ENCODE measurements at places on chromosomes 1 and 21.

DNA sequence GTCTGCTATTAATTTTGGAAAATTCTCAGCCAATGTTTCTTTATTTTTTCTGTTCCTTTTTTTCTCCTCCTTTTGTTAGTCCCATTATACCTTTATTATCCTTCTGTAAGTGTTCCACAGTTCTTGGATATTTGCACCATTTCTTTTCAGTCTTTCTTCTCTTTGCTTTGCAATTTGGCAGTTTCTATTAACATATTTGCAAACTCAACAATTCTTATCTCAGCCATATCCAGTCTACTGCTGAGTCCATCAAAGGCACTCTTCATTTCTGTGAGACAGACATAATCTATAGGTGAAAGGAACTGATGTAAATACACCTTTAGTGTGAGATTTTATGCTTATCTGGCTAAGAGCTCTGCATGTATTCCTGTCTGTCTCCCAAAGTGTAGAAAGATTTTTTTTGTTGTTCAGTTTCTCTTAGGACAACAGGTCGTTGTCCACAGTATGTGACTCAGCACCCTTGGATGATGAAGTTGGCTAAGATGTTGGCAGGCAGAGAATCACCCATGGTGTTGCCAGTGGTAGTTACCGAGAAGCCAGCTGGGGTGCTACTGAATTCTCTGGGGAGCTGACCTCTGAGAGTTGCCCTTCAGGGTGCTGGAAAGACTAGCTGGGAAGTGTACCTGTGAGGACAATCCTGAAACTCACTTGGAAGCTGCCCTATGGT is 38.4 kb downstream of the LEPR start:
- DNase-seq: no peak

- DNase-seq: no peak
These were observed 117.0 kb downstream of the ZC3H11B start for GRCh38 chr1:219495737-219496408.

DNA sequence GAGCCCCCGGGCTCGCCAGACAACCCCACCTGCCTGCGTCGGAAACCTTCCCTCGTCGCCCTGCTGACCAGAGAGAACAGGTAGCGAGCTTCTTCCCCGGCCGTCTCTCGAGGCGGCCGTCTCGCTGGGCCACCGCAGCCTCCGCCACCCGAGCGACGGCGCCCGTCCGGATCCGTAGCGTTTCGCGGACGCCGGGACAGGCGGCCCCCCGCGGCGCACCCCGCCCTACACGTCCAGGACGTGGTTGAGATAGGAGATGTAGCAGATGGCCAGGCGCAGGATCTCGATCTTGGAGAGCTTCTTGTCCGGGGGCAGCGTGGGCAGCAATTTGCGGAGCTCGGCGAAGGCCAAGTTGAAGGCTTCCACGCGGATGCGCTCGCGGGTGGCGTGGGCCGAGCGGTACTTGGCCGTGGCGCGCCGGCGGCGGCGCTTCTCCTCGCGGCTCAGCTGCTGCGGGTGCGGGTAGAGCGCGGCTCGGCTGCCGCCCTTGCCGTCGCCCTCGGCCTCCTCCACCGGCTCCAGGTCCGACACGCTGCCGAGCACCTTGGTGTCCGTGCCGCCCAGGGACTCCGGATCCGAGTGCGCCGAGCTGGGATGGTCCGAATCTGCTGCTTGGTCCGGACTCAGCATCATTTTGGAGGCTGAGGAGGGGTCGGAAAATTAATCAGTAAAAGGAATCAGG is 3.0 kb downstream of the NHLH2 start:
- DNase-seq: no peak

- DNase-seq: no peak
These were observed 24.8 kb downstream of the RSPH1 start for GRCh38 chr21:42471206-42471605.

DNA sequence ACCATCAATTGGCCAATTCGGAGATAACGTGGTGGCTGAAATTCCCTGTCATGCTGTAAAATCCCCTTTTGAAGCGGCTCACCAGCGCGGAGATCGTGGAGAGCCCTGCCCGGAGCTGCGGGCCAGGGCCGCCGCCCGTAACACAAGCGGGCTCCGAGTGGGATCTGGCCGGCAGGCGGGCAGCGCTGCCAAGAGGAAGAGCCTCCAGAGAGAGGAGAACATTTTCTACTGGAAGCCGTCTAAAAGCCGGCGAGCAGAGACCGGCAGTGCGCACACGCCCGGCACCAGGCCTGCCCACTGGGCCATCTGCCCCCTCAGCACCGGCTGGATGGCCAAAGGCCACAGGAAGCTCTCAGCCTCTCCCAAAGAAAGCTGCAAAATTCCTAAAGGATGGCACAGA is 15.5 kb downstream of the SSBP3 start:
- DNase-seq: no peak

DNA sequence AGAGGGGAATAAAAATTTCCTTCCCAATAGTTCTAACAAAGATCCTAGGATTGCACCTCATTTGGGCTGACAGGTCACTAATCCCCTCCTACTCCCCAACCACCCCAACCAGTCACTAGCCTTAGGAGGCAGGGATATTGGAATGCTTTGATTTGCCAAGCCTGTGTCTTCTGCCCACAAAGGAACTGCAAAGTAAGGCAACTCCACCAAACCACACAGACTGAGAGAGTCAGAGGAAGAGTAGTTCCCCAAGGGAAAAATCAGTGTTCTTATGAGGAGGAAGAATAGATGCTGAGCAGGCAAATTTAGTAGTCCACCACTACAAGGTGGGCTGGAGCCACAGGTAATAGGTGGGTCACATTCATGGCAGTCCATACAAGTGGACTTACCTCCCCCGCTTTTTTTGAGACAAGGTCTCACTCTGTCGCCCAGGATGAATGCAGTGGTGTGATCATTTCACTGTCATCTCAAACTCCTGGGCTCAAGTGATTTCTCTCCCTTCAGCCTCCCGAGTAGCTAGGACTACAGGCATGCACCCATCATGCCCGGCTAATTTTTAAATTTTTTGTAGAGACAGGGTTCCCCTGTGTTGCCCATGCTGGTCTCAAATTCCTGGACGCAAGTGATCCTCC is 3.7 kb upstream of the TMEM39B start:
- no peak for DNase-seq

DNA sequence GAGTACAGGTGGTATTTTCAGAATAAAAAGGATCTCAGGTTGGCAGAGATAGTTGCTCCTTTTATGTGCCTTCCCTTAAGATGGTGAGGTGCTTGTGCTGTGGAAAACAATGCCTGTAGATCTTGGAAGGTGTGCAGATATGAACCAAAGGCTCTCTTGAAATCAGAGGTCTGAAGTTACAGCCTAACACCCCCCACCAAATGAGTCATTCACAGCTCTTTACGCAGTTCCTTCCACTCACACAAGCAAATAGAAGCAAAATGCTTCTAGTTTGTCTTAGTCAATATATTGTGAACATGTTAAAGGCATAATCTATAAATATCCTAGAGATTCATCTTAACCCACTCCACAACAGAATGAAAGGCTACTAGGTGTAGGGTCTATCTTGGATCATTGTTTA is 128.9 kb upstream of the NR5A2 start:
- DNase-seq: no peak
